Thymus (tissue), 14 donors: ENCODE measurements at places on chromosomes 7 and 10.

DNA sequence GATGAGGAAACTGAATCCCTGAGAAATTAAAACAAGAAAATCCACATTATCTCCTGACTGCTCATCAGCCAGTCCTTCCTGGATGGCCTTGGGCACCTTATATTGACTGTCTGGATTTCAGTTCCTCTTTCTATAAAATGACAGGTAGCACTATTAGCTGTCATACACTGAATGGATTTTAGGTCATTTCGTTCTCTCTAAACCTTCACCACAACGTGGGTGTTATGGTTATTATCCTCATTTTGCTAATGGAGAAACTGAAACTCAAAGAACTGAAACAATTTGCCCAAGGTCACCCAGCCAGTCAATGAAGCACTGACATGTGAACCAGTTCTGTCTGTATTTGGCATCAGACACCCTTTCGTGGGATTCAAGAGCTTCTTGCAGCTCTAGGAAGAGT, 193.8 kb downstream of the CYP26A1 start:
- no peaks in the 10 kb centered on the region for H3K4me1 ChIP-seq
- H3K36me3 ChIP-seq: no peaks in the 10 kb centered on the region
- H3K27me3 ChIP-seq: no peaks in the 10 kb centered on the region
- H3K4me3 ChIP-seq: no peak overlapping the region
- H3K27ac ChIP-seq: no peak overlapping the region

DNA sequence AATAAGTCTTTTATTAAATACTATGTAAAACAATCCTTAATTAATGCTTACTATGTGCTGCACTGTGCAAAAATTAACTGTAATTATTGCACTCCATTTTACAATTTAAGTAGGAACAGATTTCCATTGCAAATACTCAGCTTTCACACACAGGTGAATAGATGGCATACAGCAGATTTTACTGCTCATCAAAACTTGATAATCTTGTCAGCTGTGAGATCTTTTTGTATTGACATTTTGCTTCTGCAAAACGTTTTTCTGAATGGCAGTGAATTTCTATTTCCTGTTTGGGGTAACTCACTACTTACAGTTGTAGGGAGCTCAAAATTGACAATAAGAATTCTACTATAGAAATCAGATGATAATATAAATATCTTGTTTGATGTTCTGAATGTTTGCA, 220.0 kb upstream of the MAGI2 start:
- no peaks in the 10 kb centered on the region for H3K27me3 ChIP-seq
- H3K36me3 ChIP-seq: no peaks in the 10 kb centered on the region
- no peak overlapping the region for H3K4me3 ChIP-seq
- no peaks in the 10 kb centered on the region for H3K4me1 ChIP-seq

DNA sequence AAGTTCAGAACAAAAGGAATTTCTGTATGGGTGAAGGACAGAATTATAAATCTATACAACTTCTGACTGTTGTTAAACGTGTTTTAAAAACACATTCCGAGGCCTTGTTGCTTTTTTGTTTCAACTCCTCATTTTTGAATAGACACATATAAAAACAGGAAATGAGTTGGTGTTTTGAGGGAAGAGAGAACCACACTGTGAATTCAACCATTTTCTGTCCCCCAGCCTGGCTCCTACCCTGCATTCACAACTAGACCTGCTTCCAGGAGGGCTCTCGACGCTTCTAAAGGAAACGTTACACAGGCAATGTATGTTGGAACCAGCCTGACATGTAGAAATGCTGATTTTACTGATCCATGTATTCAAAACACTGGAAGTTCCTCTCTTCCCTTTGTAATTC, 76.5 kb downstream of the OR13A1 start:
- H3K27me3 ChIP-seq: no peaks in the 10 kb centered on the region
- H3K27ac ChIP-seq: no peak overlapping the region
- no peak overlapping the region for H3K4me3 ChIP-seq
- no peaks in the 10 kb centered on the region for H3K36me3 ChIP-seq
- no peaks in the 10 kb centered on the region for H3K4me1 ChIP-seq

- no peak overlapping the region for H3K4me3 ChIP-seq
- H3K4me1 ChIP-seq: no peaks in the 10 kb centered on the region
- peaks cover 18% of the 10 kb centered on the region for H3K36me3 ChIP-seq
- H3K27me3 ChIP-seq: no peaks in the 10 kb centered on the region
Measured at GRCh38 chr10:99944860-99945259, 64.9 kb downstream of the DNMBP start.

- peaks cover 30% of the 10 kb centered on the region for H3K4me1 ChIP-seq
- DNase-seq: no peak
- H3K27me3 ChIP-seq: no peaks in the 10 kb centered on the region
Measured at GRCh38 chr10:52746169-52746568, 26.4 kb downstream of the MBL2 start.
